ENCODE measurements at places on chromosomes 6 and 20.

- no peak for DNase-seq
Observed at GRCh38 chr6:7216941-7217621, 95.9 kb downstream of the SSR1 start.

- no peak for DNase-seq
Observed at GRCh38 chr6:167789358-167789757, 37.4 kb upstream of the AFDN start.

- DNase-seq: no peak
Observed at GRCh38 chr6:7543789-7544424, 2.4 kb downstream of the DSP start.

GRCh38 chr6:16742116-16742515, 19.1 kb downstream of the ATXN1 start:
- no peak for DNase-seq

DNA sequence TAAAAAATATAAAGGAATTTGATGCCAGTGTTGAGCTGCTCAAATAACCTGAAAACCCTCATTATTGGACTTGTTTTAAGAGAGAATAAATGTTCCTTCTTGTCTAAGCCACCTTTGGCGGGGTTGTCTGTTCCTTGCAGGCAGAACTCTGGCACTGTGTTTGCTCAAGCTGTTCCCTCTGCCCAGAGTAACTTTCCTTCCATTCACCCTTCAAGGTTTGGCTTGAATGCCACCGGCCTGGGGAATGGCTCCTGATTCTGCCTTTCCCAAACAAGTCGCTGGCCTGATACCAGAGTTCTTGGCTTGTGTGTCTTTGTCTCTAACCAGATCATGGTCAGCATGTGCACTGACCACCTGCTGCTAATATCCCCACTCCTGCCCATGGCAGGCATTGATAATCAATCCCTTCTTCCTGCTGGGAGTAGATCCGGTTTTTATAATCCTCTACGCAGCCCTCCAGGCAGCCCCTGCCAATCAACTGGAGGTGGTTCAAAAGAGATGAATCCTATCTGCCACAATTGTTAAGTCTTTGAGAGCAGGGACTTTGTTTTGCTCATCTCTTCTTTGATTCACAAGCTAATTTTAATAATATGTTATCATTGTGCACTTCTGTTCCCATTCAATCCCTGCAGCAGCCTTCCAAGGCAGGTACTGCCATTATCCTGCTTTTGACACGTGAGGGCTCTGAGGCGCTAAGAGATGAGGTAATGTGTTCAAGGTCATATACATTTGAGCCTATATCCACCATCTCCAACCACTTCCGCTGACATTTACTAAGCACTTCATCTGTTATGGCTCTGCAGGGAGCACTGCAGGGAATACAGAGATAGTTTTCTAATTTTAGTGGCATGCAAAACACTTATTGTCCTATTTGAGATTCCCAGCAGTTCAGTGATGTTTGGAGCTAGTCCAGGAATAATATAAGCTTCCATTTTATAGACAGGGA, 3.1 kb upstream of the CCM2L start:
- DNase-seq: no peak

- DNase-seq: no peak
Observed at GRCh38 chr6:166333172-166333995, 9.0 kb downstream of the SFT2D1 start.

- no peak for DNase-seq
Observed at GRCh38 chr6:154619146-154619545, 108.7 kb upstream of the CNKSR3 start.

GRCh38 chr6:19983374-19983773, 146.2 kb downstream of the ID4 start:
- DNase-seq: no peak

GRCh38 chr20:22789676-22790075, 205.3 kb upstream of the FOXA2 start:
- DNase-seq: no peak

DNA sequence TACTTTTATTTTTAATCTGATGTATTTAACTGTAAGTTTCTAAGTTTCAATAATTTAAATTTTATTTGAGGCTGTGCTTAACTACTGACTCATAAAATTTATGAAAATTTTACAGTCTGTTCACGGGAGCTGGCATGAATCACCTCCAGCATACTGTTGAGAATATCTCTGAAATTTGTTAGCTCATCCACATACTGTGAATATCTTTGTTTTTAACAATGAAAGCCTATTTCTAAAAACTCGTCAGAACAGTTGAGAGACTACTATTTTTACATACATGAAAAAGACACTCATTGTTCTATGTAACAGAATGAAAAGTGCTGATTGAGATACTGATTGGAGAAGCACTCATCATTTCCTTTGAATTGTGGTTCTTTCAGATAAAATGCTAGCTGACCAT, 749.3 kb downstream of the TENT5A start:
- DNase-seq: no peak

DNA sequence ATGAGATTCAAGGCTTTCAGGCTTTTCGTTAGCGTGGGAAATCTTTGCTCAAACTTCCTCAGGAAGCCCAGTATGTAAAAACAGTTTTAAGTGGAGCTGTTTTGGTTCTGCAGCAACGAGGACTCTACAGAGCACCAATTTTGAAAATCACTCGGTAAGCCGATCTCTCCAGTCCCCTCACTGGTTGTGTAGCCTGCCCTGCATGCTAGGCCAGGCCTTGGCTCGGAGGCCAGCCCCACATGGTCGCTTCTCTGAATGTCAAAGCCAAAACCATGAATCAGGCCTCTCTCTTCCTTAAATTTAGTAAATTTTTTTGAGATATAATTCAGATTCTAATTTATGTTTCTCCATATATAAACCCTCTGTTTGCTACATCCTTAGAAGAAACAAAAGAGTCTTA, 108.0 kb downstream of the CHD6 start:
- DNase-seq: no peak

DNA sequence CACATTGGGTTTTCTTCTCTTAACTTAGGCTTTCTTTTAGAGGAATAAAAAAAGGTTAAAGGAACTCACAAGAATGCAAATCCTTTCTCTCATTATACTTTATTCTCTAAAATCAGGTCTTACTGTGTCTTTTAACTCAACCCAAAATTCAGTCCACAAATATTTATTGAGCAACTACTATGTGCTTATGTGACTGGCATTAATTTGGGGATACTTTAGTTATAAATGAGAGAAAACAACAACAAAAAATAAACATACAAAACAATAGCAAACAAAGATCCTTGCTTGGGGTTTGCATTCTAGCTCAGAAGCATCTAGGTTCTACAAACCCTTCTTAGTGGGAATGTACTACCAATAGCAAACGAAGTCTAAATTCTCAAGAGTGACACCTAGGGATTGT, 266.2 kb downstream of the UTRN start:
- DNase-seq: no peak

GRCh38 chr6:21441386-21441785, 152.2 kb upstream of the SOX4 start:
- DNase-seq: no peak

Measured in Karpas-422 (cell line).